Bronchial epithelial cell (primary cell): ENCODE measurements at places on chromosomes 1 and 21.

- DNase-seq: no peak
These were observed 72.2 kb downstream of the PHTF1 start for GRCh38 chr1:113686891-113687618.

DNA sequence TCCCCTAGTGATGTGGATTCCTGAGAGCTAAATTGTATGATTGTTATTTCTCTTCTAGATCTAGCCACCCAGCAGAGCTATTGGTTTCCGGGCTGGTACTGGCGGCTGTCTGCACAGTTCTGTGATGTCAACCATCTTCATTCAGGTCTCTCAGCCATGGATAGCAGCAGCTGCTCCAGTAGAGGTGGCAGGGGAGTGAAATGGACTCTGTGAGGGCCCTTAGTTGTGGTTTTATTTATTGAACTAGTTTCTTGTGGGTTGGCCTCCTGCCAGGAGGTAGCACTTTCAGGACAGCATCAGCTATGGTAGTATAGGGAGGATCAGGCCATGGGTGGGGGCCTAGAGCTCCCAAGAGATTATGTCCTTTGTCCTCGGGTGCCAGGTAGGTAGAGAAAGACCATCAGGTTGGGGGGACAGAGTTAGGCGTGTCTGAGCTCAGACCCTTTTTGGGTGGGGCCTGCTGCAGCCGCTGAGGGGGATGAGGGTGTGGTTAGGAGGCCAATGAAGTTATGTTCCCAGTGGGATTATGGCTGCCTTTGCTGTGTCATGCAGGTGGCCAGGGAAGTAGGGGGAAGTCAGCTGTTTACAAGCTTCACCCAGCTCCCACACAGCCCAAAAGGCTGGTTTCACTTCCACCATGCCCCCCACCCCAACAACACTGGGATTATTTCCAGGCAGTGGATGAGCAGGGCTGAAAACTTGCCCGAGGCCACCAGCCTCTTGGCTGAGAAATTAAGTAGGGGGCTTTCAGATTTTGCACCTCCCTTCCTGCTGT lies 55.1 kb upstream of the RGS4 start:
- DNase-seq: no peak

DNA sequence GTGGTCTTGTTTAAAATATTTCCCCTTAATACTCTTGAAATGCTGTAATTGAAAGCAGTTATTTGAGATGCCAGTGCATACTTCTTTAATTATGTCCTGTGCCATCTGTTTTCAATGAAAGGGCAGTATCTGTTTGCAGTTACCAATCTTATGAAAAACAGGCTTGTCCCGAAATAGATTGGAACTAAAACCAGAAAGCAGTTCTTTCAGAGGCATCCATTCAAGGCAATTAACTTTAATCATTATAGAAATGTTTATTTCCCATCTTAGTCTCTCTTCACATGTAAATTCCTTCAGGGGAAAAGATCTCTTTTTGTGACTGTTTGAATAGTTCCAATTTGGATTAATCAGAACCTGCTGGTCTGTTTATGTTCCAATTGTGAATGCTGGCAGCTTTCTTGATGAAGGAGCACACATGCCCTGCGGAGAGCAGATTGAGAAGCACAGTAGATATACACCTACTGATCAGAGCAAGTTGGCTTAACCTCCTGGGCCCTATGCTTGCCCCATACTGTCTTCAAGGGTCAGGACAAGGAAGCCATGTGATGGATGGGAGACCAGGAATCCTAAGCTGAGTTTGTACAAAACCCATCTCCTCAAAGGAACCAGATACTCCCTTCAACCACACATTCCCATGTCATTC lies 41.6 kb upstream of the MROH9 start:
- no peak for DNase-seq

DNA sequence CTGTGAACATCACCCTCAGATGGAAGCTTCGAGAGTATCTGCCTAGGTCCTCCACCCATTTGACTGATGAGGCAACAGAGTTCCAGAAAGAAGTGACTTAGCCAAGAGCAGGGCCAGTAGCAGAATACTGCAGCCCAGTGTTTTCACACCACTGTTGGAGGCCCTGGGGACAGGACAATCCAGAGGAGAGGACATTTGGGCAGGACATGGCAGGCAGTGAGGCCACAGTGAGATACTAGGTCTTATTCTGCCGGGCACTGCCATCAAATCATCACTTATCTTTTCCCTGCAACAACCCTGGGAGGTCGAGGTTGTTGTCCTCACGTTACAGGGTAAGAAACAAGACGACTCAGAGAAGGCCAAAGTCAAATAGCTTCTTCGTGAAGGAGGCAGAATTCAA lies 5.5 kb upstream of the FOXO6 start:
- no peak for DNase-seq

GRCh38 chr1:218242171-218242570 lies 42.9 kb upstream of the RRP15 start:
- DNase-seq: peak; percentile 61

GRCh38 chr1:167713330-167714081 lies 8.3 kb upstream of the MPZL1 start:
- no peak for DNase-seq

DNA sequence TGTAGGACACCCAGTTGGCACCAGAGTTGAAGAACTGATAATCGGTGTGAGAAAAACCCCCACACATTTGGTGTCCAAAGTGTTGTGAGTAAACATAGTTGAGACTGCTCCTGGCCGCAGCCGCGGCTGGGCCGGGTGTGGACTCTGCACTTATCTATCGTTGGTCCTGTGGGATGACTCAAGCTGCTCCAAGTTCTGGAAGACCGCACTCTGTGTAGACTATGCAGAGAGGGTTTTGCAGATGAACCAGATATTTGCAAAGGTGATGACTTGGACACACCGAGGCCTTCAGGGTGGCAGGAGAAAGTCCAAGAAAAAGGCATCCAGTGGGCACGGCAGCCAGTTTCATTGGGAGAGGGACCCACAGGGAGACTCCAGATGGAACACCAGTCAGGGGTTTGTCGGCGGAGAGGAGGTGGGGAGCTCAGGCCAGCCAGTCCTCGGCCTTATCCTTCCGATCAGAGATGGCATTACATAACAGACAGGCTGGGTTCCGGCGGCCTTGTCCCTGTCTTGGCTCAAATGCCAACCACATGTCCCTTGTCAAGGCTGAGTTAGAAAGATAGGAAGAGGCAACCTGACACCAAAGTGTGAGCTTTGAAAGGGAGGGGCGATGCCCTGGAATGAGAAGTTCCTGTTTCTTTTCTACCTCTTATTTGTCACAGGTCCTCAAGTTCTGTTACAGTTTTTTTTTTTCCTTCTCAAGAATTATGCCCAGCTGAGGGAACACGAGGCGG lies 21.1 kb downstream of the C2CD2 start:
- peak; percentile 61 for DNase-seq

DNA sequence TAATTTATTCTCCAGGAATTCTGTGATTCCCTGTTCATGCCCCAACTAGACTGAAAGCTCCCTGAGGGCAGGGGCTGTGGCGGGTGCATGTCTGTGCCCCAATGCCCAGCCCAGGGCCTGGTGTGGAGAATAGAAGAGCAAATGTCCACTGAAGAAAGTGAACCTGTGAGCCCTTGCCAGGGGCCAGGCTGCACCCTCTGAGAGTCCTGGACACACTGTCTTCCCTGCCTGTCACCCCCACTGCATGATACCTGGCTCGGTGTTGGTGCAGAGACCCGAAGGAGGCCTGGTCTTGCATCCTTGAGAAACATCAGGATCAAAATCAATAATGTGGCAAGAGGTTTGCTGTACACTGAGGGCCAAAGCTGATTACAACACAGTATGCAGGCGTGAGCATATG lies 69.8 kb upstream of the RUNX3 start:
- no peak for DNase-seq

GRCh38 chr1:8200317-8201115 lies 117.4 kb upstream of the SLC45A1 start:
- no peak for DNase-seq

GRCh38 chr1:11700601-11701467 lies 9.3 kb downstream of the DRAXIN start:
- no peak for DNase-seq
